Activated CD4-positive, alpha-beta T cell treated with anti-CD3 and anti-CD28 coated beads for 24 hours (primary cell): ENCODE measurements at places on chromosomes 13 and 19.

DNA sequence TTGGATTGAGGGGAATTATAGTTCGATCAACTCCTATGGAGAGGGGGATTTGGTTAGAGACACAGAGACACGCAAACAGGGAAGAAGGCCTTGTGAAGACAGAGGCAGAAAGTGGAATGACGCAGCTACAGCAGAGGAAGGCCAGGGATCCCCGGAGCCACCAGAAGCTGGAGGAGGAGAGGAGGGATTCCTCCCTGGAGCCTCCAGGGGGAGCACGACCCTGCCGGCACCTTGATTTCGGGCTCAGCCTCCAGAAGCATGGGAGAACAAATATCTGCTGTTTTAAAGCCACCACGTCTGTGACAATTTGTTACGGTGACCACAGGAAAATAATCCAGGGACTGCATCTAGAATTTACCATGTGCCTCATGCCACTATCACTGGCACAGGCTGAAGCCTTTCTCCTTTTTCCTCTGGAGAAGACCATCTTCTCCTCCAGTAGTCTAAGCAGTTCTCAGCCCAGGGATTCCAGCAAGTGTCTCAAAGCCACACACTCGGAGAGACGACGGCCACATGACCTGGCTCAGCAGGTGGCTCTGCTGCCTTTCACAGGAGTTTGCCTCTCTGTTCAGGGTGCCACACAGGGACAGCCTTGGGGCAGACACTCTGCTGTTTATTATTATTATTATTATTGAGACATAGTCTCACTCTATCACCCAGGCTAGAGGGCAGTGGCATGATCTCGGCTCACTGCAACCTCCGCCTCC is 39.9 kb upstream of the CCNE1 start:
- DNase-seq, result peak; percentile 7

GRCh38 chr19:1862424-1863327 is 703 bp downstream of the KLF16 start:
- DNase-seq, result no peak

DNA sequence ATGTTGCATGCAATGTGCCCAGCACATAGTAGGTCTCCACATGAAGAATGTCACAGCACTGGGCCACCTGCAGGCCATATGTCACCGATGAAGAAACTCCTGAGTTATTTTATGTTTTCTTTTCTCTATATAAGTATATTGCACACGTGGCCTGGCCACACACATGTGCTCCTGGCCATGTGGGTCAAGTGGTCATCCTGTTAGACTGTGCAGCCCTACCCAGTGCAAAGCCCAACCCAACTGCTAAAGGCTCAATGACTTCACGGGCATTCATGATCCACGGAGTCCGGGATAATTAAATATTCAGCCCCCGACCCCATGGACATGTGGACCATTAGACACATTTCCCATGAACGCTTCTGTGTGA is 163.2 kb downstream of the TEX29 start:
- no peak for DNase-seq

GRCh38 chr19:38133319-38133718 is 90.7 kb downstream of the DPF1 start:
- no peak for DNase-seq

DNA sequence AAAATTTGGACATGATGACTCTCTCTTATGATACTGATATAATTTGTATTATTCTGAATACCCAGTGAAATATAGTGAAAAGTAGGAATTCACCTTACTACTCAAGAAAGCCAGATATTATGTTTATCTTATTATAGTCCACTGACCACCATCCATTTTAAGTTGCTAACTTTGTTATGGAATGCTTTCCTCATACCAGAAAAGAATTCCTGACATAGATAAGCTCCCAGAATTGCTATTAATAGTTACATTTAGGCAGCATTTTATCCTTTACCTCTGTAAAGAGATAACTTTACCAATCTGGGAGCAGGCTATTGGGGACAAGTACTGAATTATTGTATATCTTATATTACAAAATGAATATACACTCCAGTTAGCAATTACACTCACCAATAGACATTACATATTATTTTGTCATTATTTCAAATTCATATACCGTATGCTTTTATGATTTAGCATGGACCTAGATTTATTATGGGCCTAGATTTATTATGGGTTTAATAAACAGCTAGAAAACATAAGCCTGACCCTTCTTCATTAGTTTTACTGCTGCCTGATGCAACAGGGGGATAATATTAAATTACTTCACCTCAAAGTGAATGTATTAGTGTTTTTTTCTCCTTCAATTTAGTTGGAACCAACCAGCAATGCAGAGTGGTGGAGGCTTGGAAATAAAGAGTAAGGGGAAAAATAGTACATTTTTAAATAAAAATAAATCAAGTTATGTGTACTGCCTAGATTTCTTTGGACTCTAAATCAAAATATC is 1886.1 kb downstream of the PCDH9 start:
- no peak for DNase-seq

GRCh38 chr19:29084266-29084665 is 128.7 kb downstream of the UQCRFS1 start:
- no peak for DNase-seq

DNA sequence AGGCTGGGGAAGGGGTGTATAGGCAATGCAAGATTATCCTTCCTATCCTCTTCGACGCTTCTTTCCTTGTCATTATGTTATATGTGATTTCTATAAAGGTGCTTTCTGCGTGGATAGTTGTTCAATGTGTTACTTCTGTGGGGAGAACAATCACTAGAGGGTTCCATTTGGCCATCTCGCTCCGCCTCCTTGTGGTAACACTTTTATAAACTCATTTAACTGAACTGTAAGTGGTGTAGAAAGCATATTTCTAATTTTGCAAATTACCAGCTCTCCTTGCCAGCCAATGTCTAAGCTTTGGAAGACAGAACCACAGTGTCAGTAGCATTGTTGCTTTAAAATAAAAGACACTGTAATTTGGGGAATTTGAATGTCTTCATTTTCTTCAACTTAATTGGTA is 1093.7 kb upstream of the MIR17HG start:
- no peak for DNase-seq

- no peak for DNase-seq
Measured at GRCh38 chr19:15231271-15231670, 977 bp downstream of the EPHX3 start.

DNA sequence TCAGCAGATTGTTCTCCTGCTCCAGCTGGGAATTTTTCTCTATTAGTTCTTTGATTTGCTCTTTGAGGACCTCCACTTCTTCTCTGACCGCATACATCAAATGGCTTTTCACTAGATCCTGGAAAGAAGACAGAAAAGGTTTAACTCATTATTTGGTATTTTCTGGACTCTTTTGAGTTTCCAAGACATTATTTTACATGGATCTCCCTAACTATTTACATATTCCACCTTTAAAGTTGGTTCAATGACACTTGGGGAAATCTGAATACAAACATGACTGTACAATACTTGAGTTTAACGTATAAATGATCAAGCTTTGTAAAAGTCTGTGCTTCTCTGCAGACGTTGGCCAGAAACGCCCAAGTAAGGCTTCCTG is 61.1 kb downstream of the SERP2 start:
- no peak for DNase-seq

GRCh38 chr19:17296273-17296672 is 7.0 kb downstream of the ABHD8 start:
- DNase-seq, result no peak

DNA sequence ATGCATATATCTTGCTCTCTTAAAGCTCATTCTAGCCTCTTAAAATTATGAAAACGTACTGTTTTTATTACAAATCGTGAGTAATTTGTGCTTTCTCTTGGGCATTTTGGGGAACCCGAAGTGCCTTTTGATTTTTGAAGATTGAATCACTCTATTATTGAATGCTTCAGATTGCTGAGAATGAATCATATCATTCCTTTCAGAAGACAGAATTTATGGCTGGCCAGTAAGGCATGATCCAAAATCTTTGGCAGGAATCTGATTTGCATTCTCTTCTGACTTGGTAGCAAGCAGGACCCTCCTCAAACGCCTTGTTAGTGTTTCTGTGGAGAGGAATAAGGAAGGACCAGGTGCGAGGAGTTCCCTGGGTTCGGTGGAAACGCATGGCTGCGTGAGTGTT is 49.5 kb downstream of the STARD13 start:
- no peak for DNase-seq

GRCh38 chr13:106566641-106567473 is 1.1 kb downstream of the ARGLU1 start:
- peak; percentile 20 for DNase-seq

DNA sequence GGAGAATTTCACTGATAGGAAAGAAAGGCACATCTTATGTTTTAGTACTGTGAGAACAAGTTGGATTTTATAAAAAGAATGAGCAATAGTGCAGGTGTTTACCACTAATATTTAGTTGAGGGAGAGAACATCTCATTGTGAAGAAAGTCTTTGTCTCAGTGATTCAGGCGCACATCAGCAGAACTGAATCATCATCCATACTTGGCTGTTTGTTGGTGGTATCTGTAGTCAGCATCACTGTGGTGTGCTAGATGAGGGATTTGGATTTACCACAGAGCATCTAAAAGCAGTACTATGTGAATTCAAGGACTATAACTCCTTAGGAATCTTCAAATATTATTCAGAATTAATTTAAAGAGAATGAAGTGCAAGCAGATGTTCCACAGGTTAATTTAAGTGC is 1380.5 kb upstream of the ATXN8OS start:
- no peak for DNase-seq

- peak; percentile 56 for DNase-seq
Measured at GRCh38 chr19:21482863-21483276, 22.5 kb upstream of the ZNF429 start.

- DNase-seq, result peak; percentile 29
Measured at GRCh38 chr13:75762076-75762937, 126.2 kb downstream of the LMO7 start.

DNA sequence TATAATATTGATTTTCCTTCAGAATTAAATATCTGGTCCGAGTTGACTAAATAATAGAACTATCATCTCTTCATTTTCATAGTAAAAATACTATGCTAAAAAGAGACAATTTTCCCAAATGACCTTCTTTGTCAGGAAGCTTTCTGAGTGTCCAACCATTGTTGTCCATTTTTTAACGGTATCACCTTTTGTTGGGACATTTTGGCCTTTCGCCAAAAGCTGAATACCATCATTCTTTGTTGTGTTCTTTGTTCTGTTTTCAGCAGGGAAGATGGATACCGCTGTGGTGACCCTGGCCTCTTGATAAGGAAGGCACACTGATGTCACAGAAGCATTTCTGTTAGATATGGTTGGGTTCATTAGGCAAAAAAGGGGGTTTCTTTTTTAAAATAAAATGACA is 654.4 kb upstream of the GPC6 start:
- DNase-seq, result no peak

DNA sequence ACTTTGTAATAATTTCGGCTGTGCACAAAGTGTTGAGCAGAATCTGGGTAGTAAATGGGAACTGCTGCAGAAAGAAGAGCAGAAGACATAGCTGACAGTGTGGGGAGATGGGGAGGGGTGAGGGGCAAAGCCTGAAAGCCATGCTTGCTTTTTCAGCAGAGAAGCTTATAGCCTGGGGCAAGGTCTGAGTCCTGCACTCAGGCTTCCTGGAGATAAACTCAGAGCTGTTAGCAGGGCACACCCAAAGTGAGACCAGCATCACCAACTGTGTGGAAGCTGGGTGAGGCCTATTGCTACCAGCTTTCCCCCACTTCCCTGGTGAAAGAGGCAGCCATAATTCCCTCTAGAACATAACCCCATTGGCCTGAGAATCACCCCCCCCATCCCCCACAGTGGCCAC is 15.6 kb upstream of the LHFPL6 start:
- DNase-seq, result no peak
